ENCODE measurements at places on chromosomes 6 and 20.

DNA sequence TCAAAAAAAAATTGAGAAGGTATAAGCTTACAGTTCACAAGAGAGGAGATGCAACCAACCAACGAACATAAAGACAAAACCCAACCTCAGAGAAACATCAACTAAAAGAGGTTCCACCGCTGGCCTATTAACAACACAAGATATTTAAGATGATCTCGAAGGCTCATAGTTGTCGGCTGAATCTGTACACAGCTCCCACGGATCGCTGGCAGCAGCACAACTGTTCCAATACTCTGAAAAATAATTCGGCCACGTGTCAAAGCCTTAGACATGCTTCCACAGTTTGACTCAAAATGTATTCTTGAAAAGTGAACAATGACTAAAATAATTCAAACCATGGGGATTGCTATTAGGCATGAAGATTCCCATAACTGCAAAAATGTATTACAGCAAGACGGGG lies 13.7 kb downstream of the EXOC2 start:
- DNase-seq, result no peak

- DNase-seq, result no peak
These were observed 88.0 kb upstream of the RIPOR2 start for GRCh38 chr6:25023781-25024180.

DNA sequence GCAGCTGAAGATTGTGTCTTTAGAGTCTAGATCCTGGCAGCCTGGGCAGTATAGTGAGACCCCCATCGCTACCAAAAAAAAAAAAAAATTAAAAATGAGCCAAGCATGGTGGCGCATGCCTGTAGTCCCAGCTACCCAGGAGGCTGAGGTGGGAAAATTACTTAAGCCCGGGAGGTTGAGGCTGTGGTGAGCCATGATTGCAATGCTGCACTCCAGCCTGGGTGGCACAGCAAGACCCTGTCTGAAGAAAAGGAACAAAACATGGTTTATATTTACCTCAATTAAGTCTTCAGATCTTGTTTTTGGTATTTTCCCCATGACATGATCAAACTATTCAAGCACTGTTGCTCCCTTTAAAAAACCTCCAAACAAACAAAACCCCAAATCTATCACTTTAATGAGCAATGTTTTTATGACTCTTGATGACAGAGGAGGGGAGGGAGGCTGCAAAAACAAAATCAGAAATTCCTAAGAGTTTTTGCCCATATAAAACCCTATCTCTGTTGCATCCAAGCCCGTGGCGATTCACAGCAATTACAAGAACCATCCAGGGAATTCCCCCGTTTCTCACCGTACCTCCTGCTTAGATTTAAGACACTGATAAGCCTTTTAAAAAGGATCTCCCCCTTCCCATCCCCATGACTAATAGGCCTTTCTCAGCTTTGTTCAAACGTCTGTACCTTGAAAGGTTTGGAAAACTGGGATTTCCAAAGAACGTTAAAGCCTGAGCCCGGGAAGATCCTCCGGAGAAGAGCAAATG lies 259.9 kb downstream of the BMP7 start:
- no peak for DNase-seq

GRCh38 chr6:159100395-159101182 lies 55.8 kb upstream of the TAGAP start:
- DNase-seq, result no peak

DNA sequence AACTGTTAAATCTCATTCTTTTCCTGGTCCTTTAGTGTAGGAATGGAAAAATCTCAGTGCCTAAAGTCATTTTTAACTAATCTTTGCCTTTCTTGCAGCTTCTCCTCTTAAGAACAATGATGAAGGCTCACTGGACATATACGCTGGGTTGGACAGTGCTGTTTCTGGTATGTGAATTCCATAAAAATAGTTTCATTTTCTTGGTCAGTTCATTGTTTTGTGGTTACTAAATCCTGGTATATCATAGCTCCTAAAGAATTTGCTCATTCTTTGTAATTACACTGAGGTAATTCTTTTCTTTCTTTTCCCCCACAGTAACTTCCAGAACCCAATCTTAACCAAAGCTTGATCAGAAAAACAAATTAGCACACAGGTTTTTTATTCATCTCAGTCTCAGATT lies 23.4 kb downstream of the CASP8AP2 start:
- no peak for DNase-seq

GRCh38 chr6:40568062-40568708 lies 19.0 kb downstream of the LRFN2 start:
- DNase-seq, result no peak

- no peak for DNase-seq
These were observed 53.3 kb downstream of the ISM1 start for GRCh38 chr20:13274275-13274861.

- no peak for DNase-seq
These were observed 38.4 kb downstream of the ZMYND8 start for GRCh38 chr20:47318027-47318585.

DNA sequence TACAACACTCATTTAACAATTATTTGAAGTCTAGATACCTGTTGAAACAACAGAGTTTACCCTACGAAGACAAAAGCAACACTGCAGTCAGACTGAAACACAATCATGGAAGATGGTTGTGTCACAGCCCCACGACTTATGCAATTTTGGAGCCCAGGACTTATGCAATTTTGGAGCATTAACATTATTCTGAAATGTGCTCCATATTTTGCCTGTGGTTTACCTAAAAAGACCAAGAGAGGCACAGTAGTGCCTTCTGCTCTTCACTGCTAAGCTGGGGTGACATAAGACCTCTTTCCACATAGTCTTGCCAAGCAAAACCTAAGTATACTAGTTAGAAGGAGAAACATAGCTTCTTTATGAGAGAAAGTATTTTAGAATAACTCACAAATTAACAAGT lies 216.5 kb downstream of the PTPRK start:
- no peak for DNase-seq

- DNase-seq, result no peak
These were observed 43.4 kb downstream of the PLCG1 start for GRCh38 chr20:41180599-41181333.

GRCh38 chr6:152209211-152209610 lies 401.7 kb downstream of the ESR1 start:
- DNase-seq, result no peak

GRCh38 chr6:155154158-155154830 lies 109.5 kb upstream of the CLDN20 start:
- DNase-seq, result peak; percentile 37

DNA sequence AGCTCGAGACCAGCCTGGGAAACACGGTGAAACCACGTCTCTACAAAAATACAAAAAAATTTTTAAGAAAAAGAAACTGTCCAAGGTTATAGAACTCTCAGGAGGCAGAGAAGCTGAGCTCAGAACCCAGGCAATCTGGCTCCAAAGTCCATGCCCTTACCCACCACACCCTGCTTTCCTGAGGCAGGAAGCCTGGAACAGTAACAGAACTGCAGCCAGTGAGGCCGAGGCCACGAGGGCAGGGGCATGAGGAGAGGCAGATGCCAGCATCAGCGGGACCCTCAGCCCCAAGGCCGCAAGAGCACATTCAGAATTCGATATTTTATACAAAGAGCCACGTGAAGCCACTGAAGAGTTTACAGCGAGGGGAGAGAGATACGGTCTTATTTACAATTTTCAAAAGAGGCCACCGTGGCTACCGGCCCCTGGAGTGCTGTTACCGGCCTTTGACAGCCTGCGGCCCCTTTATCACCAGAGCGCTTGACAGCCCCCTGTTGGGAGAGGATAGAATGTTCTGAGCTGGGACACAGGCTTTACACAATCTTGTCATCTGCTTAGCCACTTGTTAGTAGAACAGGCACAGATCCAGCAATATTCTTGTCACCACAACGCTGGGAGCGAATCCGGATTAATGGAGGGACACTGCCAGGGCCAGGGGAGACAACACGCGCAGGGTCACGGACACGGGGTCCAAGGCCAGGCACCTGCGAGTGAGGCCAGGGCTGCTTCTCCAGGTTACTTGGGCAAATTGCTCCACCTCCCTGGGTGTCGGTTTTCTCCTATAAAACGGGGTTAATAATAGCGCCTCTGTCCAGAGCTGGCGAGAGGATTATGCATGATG lies 5.6 kb downstream of the SPATA2 start:
- DNase-seq, result no peak

DNA sequence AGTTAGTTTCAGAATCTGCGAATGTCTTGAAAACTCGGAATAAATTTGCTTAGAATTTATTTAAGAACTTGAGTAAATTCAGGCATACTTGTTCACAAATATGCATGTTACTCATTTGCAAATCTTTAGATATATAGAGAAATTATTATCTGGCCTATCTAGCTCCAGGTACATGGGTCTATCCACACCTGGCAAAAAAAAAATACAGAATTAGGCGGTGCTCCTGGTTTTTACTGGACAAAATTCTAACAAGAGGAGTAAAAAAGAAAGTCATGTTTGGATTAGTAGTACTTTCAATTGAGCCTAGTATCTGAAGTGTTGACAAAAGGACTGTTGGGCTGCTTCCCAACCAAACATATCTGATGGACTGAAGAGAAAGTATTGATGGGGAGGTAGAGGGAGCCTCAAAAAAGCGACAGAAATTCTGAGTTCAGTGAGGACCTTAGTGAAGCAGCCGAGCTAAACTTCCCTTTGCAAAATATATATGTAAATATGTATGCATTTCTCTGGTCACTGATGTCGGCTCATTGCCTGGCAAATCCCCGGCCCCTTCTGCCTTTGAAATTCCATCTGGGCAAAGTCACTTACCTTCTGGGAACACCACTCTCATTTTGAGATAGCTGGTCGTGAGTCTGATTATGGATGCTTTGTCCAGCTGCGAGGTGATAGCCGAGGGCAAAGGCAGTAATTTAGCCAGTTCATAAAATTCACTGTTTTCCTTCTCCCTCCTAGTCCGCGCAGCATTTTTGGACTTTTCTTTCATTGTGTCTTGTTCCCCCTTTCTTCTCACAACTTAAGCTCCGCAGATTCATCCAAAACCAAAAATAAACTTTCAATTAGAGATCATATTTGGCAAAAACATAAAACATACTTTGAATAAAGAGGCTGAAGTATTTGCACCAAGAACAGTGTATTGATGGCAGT lies 1.8 kb downstream of the SIM1 start:
- no peak for DNase-seq

DNA sequence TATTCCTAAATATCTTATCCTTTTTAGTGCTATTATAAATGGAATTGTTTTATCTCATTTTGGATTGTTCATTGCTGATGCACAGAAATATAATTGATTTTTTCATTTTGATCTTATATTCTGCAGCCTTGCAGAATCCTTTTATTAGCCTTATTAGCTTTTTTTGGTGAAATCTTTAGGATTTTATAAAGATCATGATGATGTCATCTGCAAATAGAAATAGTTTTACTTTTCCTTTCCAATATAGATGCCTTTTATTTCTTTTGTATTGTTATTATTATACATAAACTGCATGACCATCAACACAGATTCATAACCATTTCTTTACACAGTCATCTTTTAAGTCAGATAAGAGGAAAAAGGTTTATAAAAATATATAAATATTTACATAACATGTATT lies 16.9 kb upstream of the PSMF1 start:
- no peak for DNase-seq

GRCh38 chr20:38117635-38118034 lies 47.4 kb downstream of the TGM2 start:
- DNase-seq, result no peak

All from NCI-H446 treated with DMSO at 0.1 percent for 48 hours (cell line).